OCI-M1 (cell line): ENCODE measurements at places on chromosomes 5 and 9.

DNA sequence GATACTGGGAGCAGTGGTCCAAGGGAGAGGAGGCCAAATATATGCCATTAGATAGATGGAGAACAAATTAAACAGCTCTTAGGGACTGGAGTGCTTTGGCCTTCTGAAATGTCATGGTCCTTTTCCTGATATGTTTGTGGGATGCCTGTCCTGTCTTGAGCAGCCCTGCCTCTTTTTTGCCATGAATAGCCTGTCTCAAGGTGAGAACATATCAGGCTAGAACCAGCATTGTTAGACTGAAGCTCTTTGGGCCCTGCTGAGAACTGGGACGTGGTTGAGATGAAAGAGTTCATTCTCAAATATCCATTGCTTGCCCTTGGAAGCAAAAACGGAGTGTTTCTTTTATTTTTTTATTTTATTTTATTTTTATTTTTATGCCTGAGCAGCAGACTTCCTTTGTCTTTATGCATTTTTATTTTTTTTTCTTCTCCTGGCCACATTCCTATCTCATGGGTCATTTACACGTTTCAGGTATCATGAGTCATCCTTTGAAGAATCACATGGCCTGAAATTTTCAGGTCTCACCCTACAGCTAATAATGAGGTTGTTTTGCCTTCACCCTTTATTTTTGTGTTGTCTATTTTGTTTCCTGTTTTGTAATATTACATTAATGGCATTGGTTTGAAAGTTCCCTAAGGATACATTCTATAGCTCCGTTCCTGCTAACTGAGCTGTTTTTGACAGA is 371.4 kb downstream of the PSAT1 start:
- DNase-seq = no peak

GRCh38 chr9:10127867-10128266 is 484.9 kb downstream of the PTPRD start:
- no peak for DNase-seq

- no peak for DNase-seq
These were observed 18.9 kb upstream of the TMEM250 start for GRCh38 chr9:136137321-136138265.

DNA sequence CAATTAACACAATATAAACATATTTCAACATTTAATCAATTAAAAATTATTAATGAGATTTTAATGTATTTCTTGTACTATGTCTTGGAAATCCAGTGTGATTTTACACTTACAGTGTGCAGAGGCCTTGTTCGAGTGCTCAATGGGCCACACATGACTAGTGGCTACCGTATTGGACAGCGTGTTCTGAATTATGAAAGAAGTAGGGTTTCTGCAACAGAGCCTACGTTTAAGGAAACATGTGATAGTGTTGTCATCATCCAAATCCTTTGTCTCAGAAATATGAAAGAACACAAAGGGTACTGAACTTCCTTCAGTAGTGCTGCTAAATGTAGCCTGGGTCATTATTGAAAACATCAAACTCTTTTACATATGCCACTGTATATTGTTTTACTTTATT is 29.5 kb downstream of the NPR3 start:
- no peak for DNase-seq

DNA sequence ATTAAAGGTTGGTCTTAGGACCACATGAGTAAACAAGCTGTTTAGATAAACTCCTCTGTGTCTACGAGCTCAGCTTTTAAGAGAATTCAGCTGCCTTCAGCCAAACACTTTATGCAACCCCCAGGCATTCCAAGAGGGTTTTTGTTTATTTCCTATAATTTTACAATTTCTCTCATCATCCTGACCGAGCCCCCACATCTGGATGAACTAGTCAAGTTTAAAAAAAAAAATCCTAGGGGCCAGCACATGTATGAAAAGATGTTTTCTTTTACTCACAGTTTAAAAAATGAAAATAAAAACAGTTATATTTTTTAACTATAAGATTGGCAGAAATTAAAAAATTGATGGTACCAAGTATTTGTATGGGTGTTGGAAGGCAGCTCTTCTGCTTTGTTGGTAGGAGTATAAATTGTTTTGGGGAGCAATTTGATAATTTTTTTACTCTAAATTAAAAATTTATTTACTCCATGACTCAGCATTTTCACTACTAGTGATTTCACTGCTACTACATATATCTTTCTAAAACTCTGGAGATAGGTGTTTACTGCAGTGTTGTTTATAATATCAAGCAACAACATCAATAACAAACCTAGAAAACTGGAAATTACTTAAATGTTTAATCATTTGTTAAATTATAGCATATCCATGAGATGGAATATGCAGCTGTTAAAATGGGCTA is 18.1 kb downstream of the YTHDC2 start:
- no peak for DNase-seq

DNA sequence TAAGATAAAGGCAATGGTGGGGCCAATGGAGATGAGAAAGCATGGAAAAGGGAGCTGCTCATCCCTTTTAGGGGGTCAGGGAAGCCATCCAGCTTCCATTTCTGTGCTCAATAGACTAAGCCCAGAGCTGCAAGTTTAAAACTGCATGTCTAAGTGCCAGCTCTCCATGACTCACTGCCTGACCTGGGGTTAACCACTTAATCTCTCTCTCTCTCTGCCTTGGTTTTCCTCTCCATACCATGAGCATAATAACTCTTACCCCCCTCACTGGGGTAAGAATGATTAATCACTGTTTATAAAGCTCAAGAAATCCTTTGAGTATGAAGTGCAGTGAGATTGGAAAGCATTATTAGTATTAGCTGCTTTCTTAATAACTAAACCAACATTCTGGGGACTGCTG is 1382.4 kb upstream of the WWC1 start:
- DNase-seq = no peak

GRCh38 chr5:112923148-112923917 is 1.3 kb upstream of the REEP5 start:
- DNase-seq = peak; percentile 66

- DNase-seq = peak; percentile 77
These were observed 11.8 kb downstream of the DEPDC1B start for GRCh38 chr5:60687927-60688720.

DNA sequence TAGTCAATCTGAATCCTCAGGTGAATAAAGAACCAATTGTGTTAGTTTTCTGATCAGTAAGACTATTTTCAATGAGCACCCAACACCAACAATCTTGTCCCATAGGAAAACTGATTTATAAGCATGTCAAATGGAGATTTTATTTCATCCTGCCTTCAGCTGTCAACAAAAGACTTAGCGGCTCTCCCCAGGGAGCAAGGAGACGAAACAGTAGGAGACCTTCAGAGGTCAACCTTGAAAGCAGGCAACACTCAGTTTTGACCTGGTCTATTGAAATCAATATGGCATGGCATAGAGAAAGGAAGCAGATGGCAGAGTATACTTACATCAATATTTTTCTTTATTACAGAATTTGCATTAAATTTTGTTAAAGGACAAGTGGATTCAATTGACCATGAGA is 34.1 kb downstream of the ZNF622 start:
- no peak for DNase-seq

DNA sequence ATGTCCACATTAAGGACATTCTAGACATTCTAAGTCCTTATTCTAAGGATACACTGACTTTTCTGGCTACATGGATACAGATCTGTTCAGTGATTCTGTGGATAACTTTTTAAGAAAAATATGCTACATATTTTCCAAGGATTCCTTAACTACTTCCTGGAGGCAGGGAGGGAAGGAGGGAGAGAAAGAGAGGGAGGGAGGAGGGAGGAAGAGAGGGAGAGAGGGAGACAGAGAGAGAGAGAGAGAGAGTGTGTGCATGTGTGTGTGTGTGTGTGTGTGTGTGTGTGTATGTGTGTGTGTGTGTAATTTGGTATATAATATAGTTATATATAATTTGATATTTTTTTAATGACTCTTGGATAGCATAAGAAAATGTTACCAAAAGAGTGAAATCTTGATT is 109.8 kb downstream of the TLE4 start:
- DNase-seq = no peak

DNA sequence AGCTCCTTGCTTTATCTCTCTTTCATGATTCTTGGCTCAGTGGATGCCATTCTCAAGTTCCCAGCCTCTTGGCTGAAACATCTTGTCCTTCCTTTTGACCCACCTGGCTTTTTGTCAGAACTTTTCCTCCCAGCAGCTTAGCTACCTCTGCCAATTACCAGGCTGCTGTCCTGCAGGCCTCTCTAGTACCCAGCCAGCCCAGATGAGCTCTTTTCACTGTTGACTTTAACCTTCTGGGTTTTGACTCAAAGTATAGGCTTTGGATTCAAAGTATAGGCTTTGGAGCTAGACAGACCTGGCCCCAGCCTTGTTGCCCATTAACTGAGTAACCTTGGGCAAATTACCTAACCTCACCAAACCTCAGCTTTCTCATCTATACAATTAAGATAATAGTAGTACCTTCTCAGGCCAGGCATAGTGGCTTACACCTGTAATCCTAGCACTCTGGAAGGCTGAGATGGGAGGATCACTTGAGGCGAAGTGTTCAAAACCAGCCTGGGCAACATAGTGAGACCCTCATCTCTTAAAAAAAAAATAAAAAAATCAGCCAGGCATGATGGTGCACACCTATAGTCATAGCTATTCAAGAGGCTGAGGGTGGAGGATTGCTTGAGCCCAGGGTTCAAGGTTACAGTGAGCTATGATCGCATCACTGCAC is 6.6 kb upstream of the TMEFF1 start:
- DNase-seq = no peak

GRCh38 chr5:59390074-59390659 is 503.4 kb downstream of the PDE4D start:
- DNase-seq = peak; percentile 56

DNA sequence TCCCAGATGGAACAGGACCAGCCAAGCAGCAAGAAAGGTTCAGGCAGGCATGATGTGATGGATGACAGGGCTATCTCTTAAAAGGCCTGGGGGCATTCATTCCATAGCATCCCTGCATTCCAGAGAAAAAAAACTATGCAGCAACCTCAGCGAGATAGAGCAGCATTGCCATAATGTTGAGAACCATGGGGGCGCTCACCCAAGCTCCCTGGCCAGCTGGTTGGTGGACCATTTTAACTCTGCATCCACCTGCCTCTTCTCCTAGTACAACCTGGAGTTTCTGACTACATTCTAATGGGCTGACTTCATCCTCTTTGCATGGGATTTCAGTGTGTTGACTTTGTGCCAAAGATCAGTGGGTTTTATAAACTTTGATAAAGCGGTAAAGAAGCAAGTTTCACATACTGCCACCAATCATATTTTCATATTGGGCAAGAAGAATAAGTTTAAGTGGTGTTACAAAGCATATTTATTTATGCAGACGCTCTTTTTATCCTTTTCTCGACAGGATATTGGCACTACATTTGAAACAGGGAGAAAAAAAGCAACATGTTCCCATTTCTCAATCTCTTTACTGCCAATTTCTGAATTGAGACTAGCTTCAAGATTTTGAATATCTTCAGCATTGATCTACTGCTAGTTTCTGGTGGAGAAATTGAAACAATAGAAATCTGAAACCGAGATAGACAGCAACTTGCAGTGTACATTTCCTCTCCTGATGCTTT is 378.3 kb upstream of the WWC1 start:
- no peak for DNase-seq

GRCh38 chr5:91341154-91341553 is 42.0 kb downstream of the ARRDC3 start:
- peak; percentile 30 for DNase-seq

DNA sequence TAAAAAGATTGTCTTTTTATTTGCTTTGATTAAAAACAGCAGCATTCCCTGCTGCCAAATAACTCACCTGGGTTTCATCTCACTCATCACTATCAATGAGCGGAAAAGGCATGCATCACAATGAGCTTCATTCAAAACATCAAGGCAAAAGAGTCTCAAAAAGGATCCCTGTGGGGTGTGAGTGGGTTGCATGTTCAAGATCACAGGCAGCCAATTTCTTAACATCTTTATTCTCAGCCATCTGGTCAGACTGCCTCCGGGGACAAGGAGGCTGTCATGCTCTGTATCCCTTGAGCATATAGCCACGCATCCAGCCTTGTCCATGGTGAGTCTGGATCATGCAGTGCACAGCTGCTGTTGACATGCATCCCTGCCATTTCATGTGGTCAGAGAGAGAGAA is 117.1 kb downstream of the ICE1 start:
- DNase-seq = no peak

DNA sequence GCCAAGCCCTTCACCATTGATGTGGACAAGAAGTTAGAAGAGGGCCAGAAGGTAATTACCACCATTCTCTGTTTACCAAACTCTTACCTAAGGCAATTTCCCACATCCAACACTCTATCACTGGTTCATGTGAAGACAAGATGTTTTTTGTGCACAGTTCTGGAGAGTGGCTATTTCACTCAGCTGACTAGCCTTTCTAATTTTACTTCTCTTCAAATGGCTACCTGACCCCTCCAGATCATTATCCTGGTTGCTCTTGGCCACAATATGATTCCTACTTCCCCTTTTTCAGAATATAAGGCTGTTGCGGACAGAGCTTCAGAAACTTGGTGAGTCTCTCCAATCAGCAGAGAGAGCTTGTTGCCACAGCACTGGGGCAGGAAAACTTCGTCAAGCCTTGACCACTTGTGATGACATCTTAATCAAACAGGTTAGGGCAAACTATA is 7.1 kb downstream of the KIF20A start:
- peak; percentile 95 for DNase-seq

GRCh38 chr9:134215699-134216448 is 51.5 kb upstream of the RNU6ATAC start:
- peak; percentile 87 for DNase-seq

DNA sequence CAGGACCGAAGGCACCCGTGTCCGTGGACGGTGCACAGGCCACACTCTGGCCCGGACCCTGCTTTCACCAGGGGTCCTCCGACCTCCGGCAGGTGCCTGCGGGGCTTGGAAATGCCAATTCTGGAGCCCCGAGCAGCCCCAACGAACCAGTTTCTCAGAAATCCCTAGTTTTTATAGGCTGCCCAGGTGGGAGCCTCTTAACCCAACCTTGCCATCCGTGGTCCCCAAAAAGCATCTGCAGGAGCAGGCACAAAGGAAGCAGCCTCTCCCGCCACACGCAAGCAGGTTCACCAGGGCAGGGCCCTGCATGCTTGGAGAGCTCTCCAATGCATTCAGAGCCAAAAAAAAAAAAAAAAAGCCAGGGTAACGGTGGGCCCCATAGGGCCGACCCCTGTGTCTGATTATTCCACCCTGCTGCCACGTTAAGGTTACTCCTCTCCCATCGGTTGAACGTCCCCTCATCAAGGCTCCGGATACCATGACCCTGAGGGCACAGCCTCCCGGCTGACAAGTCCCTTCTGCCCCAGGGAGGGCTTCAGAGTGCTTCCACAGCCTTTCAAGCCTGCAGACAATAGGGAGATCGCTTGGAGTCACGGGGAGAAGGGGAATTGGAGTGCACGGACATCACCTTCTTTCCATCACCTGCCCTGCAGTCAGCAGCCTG is 796 bp upstream of the TPRN start:
- no peak for DNase-seq

DNA sequence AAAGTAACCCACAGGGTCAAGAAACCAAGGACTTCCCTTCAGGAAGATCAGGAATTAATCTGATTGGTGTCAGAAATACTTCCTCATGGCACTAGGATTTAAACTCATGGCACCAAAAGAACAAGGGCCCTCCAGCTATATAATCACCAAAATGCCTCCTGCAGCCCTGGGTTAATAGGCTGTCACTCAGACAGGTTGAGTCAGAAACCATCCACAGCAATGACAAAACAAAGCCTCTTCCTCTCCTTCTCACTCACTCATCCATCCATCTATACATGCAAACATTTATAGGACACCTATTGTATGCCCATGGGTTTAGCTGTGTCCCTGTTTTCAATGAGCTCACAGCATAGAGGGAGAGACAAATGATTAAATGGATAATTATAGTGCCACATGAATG is 62.5 kb upstream of the SPOCK1 start:
- no peak for DNase-seq

GRCh38 chr5:41955432-41956024 is 30.4 kb downstream of the FBXO4 start:
- DNase-seq = peak; percentile 6

- DNase-seq = no peak
These were observed 202.4 kb downstream of the MAPKAP1 start for GRCh38 chr9:125504616-125505015.
